ENCODE measurements at places on chromosomes 5 and 9. TPM values are rescaled to one million over a fixed set of nuclear protein-coding genes. Genes with fewer than 3 reads are reported as not detected.

- DNase-seq = no peak
These were observed 11.6 kb downstream of the ANKH start for GRCh38 chr5:14859980-14860379.

DNA sequence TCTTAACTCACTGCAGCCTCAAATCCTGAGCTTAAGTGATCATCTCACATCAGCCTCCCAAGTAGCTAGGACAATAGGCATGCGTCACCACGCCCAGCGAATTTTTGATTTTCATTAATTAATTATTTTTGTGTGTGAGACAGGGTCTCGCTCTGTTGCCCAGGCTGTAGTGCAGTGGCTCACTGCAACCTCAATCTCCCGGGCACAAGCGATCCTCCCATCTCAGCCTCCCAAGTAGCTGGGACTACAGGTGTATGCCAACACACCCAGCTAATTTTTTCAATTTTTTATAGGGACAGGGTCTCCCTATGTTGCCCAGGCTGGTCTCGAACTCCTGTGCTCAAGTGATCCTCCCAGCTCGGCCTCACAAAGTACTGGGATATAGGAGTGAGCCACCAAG, 41.4 kb downstream of the UBAP1 start:
- DNase-seq = no peak

DNA sequence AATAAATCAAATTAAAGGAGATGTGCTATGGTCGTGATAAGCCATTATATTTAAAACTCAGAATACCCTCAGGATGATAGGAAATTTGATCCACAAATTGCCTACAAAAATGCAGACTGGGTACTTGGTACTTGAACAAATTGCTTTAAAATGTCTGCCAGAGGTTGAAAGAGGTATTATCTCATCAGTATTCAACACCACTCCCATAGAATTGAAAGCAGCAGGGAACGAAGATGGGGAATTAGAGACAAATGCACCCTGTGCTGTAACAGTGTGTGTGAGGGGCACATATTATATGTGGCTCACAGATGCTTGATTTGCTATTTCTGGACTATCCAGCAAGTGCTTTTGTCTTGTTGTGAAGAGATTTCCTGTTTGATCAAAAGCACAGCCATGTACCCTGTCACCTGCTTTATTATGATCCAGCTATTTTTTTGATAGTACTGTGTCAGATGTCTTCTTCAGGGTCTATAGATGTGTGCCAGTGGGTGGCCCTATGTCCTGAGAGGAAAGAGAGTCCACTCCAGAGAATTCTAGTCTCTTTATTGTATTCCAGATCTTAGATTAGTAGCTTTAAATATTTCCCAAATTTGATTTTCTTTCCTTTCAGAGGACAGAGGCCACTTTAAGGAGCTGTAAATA, 120.1 kb downstream of the XRCC4 start:
- no peak for DNase-seq

DNA sequence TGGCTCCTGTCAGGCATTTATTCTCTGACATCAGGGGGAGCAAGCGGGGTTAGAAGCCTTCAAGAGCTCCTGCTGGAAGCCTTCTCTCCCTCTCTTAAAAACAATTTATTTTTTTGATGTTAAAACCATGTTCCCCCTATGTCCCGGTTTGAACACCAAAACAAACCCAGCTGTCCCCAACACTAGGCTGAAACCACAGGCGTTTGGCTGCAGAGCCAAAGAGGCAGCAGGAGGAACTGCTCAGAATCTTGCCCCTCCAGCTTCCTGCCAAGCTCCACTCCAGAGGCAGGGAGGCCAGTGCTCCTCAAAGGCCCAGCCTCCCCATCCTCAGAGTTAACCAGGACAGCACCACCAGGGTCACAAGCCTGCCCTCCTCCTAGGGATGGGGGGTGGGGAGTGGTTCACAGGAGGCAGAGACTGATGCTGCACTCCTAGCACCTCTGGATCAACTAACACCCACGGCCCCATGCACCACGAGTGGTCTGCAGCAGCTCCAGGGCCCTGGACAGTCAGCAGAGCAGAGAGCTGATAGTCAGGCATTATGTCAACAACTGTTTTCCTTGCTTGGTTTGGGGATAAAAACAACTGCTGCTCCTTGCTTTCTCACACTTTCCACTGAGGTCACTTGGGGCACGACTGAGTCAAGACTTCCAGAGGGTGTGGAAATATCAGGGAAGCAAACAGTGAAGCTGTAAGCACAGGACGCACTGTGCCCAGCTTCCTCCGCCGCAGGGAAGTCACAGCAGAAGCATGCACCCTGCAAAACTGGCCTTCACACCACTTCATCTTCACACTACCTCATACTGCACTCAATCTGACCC, 96.5 kb upstream of the ADRA1B start:
- peak; percentile 44 for DNase-seq

DNA sequence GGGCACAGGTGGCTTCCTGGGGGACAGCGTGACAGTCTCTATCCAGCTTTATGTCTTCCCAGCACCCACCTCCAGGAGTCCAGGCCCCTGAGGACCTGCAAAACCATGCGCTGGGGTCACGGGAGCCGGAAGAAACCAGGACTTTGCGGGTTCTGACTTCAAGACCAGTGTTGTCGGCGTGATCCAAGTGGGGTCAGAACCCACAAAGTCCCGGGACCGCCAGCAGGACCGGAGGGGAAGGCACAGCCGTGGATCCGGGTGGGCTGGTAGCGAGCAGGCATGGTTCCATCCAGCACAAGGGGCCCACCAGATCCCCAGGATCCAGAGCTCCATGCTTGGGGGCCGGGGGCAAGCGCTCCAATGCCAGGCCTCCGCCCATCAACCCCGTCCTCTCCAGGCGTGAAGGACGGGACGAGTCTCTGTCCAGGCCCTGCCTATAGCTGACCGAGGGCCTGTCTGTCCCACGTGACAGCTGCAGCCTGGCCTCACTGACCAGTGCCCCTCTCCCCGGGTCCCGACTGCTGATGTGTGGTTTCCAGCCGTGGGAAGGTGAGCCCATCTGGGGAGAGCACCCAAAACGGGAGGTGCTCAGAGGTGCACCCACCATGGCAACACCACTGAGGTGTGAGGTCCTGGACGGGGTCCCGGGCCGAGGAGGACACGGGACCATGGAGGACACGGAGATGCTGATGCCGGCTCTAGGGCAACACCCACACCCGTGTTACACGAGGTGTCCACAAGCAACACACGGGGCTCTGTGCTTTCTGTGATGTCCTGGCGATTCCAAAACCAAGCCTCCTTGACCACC, 48.9 kb downstream of the SLC12A7 start:
- no peak for DNase-seq

DNA sequence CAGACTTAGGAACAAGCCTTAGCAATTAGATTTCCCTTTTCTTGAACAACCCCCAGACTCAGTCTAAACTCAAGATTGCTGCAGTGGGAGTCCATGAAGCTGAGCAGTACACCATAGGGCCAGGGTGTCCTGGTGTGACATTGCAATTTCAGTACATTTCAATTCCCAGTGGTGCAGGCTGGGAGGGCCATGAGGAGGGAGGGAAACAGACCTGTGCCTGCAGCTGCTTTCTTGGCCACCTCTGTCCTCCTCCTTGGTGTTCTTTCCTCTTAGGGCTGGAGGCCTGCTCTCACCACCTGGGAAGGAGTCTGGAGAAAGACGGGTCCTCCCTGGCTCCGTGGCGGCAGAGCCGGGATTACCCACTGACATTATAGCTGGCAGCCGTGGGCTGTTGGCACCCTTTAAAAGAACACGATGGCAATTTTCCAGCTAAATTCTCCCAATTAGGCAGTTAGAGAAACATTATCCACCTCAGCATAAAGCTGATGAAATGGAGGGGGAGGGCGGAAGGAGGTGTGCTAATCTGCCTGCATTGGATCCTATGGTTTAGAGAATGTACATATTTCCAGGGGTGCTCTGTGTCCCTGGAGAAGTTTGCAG, 186.4 kb downstream of the SLIT3 start:
- DNase-seq = no peak

GRCh38 chr9:111628411-111628810, 2.7 kb upstream of the DNAJC25 start:
- DNase-seq = no peak

- DNase-seq = no peak
These were observed 552.4 kb upstream of the ZNF608 start for GRCh38 chr5:125298746-125299379.

- peak; percentile 71 for DNase-seq
These were observed 22.5 kb downstream of the NEK6 start for GRCh38 chr9:124280176-124280691.

GRCh38 chr5:58505971-58506640, 14.9 kb downstream of the GAPT start:
- no peak for DNase-seq

DNA sequence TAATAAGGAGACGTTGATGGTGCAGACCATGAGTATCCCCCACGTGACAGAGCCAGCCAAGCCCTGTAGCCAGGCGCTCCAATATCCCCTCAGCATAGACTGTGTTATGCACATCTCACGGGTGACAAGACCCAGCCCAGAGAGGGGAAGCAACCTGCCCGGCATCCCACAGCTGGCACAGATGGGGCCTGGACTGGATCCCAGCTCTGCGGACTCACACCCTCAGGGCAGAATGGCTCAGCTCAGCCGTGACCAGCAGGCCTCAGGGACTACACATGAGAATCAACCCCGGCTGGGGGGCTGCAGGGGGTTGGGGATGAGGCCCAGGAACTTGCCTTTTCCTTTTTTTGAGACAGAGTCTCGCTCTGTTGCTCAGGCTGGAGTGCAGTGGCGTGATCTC, 11.7 kb downstream of the FIBCD1 start:
- DNase-seq = no peak

DNA sequence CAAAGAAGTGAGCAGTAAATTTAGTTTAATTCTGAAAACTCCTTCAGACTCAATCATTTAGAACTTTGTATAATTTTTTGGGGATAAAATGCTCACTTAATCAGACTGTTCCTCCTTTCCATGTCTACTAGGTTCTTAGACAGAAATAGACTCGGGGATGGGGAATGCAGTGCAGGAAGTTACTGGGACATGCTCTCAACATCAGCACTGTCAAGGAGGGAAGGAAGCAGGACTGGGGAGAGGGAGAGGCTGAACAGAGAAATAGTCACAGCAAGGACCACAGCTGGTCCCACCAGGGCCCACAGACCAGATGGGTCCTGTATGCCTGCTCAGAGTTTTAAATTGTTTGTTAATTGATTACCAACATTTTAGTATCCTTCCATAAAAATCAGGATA, 310.1 kb upstream of the MSX2 start:
- no peak for DNase-seq

Gene EIF4E1B
- not detected for total RNA-seq

Gene WDR5
- 19.3 TPM for total RNA-seq

Gene PCA3
- not detected for total RNA-seq

Gene MARCHF11
- 0.58 TPM for total RNA-seq

Gene LECT2
- total RNA-seq = not detected

Gene HTR4
- total RNA-seq = 0.23 TPM

Gene PCDHGA11
- 5.9 TPM for total RNA-seq

Measured in heart right ventricle (tissue), 16 donors.